ENCODE measurements at places on chromosomes 5 and 9.

DNA sequence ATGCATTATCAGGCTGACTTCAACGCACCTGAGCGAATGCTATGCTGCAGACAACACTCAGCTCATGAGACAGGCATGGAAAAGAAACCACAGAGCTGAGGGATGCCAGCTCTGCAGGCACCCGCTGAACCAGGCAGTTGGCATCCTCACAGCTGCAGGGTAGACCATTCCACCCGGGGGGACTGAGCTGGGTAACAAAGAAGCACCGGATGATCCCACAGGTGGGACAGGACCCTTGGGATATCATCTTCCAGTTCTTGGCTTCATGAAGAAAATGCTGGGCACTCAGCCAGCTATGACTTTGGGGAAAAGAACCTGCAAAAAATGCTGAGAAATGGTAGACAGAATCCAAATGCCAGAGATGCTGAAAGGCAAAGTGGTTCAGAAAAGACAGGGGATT lies 9.6 kb downstream of the EPB41L4B start:
- DNase-seq, result no peak

GRCh38 chr9:86716326-86716922 lies 230.9 kb downstream of the GAS1 start:
- no peak for DNase-seq

GRCh38 chr5:982377-983237 lies 26.0 kb upstream of the NKD2 start:
- DNase-seq, result no peak

- DNase-seq, result no peak
These were observed 30.0 kb upstream of the GSN start for GRCh38 chr9:121237916-121238315.

DNA sequence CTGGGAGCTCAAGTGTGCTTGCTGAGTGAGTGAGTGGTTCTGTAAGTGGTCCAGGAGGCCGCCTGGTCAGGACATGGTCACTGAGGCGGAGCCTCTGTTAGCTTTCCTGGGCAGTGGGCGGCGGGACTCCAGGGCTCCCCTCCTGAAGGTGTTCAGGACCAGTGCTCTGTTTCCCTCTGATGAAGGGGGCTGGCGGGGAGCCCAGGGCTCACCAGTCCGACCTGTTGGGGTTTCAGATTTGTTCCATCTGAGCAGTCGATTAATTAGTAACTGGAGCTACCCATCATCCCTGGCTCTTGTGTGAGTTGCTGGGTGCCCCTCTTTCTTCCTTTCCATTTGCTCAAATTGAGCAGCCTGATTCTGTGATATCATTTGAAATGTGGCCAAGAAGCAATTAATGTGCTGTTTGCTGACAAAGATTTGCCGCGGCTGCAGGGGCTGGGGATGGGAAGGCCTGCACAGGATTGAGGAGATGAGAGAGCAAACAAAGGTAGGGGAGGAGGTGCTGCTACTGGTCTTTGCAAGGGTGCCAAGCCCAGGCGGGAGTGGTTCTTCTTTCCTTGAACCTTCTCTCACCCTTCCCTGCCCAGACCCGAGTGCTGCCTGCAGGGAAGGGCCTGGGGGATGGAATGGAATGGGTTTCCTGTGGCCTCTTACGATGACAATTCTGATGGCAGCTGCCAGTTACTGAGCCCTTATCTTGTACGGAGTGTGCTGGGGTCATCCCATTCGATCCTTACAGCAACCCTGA lies 92.8 kb upstream of the PITX1 start:
- DNase-seq, result no peak

DNA sequence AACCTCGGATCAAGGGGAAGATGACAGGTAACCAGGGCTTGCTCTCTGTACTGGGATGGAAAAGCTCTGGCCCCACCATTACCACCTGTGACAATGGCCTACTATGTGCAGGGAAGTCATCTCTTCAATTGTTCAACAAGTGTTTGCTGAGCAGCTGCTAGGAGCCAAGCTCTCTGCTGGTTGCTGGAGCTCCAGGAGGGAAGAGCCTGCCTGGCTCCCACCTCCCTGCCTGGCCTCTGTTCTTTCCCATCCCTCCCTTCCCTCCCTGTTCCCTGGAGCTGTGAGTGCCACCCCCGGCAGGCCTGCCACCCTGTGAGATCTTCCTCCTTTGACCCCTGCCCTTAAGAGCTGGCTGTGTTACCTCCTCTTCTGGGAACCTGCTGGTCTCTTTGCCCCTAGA lies 59.7 kb upstream of the IER5L start:
- DNase-seq, result no peak

DNA sequence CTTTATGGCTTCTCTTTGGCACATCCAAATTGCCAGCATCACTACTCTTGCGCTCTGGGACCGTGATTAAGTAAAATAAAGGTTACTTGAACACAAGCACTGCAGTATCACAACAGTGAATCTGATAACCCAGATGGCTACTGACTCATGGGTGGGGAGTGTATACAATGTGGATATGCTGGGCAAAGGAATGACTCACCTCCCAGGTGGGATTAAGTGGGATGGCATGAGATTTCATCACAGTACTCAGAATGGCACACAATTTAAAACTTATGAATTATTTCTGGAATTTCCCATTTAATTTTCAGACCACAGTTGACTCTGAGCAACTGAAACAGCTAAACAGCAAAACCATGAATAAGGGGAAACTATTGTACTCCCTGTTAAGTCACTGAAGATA lies 4.3 kb downstream of the GFM2 start:
- no peak for DNase-seq

- DNase-seq, result no peak
These were observed 134.8 kb downstream of the ZNF354C start for GRCh38 chr5:179194941-179195381.

GRCh38 chr5:98263084-98263483 lies 510.4 kb upstream of the RGMB start:
- DNase-seq, result no peak

- DNase-seq, result no peak
These were observed 329.5 kb downstream of the ICE1 start for GRCh38 chr5:5751987-5752386.

DNA sequence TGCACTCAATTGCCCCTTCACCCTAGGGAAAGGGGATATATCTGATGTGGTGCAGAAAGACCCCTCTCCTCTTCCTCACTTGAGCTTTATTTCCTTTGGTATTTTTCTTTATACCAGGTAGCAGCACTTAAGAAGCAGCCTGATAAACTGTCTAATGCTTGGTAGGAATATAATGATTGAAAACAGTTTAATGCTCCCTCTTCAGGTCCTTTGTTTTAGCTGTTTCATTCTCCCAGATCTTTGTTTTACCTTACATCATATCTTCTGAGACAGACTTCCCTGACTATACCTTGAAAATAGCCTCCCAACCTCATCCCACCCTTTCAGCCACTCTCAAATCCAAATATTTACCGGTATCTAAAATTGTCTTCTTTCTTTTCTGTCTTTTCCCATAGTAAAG lies 87.9 kb downstream of the NUDT12 start:
- DNase-seq, result no peak

- DNase-seq, result no peak
These were observed 8.9 kb upstream of the FBXW11 start for GRCh38 chr5:172015346-172015745.

GRCh38 chr5:116614603-116614920 lies 39.9 kb upstream of the SEMA6A start:
- DNase-seq, result no peak

DNA sequence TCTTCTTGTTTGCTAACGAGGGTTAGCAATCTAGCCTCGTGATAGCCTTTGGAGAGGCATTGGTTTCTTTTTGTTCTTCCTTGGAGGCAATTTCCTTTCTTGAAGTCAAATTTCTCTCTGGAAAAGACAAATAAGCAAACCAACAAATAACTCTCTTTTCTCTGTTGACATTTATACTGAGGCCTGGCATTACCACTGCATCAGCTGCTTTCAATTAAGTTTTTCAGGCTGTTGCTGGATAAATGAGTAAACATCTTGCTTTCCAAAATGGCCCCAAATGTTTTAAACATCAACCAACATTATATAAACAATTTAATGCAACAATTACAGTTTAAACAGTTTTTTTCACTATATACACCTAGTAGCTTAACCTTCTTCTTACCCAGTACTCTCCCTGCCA lies 264.4 kb downstream of the HTR1A start:
- DNase-seq, result no peak

DNA sequence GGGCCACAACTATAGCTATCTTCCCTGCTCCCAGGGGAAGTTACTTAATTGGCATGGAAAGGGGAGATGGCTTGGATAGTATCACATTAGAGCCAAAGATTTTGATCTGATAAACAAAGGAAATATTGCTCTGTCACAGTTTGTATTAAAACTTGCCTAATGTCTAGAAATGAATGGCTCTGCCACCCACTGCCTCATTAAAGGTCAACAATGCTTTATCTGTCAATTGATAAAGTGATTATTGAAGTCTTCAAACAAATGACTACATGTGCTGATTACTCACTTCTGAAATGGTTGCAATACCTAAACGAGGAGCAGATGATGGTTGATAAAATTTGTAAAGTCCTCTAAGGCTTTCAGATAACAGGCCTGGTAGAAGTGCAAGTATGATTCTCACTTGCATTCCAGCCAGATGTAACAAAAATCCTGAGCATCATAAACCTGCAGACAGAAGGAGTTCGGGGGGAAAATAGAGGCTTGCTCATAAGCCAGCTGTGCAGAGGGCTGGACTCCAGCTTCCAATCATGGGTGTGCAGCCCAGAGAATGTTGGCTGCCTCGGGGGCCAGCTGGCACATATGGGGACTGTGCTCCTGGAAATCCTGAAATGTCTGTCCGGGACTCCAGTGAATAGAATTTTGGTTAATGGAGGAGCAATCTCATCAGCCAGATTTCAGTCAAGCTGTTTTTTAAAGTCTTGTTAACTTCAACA lies 200.5 kb upstream of the SLC27A6 start:
- DNase-seq, result no peak

DNA sequence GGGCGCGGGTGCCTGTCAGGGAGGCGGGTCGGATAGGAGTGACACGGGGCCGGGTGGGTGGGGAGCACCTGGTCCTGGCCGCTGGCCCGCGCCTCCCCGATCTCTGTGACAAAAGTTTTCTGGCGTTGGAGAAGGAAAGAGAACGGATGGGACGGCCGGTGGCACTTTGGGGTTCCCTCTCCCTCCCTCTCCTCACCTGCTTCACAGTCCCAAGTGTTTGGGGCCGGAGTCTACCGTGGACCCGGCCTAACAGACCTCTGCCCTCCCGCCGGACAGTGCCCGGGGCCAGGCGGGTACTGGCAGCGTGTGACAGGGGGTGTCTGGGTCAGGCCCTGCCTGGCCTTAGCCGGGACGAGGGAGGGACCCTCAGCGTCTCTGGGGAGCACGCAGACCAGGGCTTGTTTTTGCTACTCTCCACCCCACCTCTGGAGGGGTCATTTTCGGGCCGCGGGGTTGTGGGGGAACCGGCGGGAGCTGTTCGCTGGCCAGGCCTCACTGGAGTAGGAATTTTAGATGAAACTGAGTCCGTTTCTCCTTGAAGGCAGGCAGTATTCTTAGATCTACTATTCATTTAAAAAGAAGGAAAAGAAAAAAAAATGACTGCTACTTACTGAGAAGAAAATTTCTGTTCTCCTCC lies 1.7 kb downstream of the PRDM6 start:
- no peak for DNase-seq

- no peak for DNase-seq
These were observed 86.6 kb upstream of the SLC24A2 start for GRCh38 chr9:19875291-19875920.

DNA sequence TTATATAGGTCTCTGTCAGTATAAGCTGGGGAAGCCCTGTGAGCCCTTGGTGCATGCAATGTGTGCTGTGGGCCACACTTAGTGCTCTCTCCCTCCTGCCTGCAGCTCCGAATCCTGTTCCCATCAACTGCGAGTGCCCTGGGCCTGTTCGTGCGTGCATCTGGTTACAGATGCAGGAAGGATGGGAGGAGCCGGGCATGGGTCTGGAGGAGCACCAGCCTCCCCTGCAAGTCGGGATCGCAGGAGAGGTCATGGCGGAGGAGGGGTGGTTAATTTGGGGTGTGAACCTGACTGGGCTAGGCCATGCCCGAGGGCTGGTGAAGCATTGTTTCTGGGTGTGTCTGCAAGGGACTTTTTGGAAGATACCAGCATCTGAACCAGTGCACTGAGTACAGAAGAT lies 274.6 kb upstream of the IRX4 start:
- DNase-seq, result no peak

DNA sequence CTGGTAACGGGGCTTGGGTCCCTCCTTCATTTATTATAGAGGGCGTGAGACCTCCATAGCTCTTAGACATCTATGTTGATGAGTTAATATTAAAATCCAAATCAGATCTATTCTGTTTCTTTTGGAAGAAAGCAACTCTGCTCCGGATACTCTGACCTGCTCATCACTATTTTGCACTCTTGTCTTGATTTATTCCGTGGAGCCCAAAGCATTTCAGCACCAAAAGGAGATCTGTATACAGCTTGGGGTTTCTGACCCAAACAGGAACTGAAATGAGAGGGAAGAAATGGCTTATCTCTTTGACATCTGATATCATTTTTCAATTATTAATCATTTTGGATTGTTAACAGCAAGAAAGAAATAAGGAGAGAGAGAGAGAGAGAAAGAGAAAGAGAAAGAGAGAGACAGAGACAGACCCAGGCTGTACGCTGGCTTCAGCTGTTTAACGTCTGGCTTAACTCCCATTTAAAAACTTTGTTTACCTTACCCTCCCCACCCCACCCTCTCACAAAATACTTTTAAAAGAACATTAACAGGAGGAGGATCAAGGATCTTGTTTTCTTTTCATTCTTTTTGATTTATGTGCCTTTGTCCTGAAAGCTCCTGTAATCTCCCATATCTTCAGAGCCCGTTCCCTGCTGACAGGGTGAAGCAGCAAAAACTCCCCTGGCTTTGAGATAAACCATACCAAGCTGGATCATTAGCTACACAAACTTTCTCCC lies 231.4 kb upstream of the TUT7 start:
- DNase-seq, result no peak

- DNase-seq, result no peak
These were observed 49.3 kb upstream of the PPARGC1B start for GRCh38 chr5:149680810-149681221.

- no peak for DNase-seq
These were observed 12.2 kb downstream of the AKNA start for GRCh38 chr9:114375386-114376175.

GRCh38 chr5:149988126-149988525 lies 12.3 kb downstream of the TIGD6 start:
- DNase-seq, result no peak

GRCh38 chr9:93127395-93127911 lies 6.6 kb downstream of the NINJ1 start:
- no peak for DNase-seq

DNA sequence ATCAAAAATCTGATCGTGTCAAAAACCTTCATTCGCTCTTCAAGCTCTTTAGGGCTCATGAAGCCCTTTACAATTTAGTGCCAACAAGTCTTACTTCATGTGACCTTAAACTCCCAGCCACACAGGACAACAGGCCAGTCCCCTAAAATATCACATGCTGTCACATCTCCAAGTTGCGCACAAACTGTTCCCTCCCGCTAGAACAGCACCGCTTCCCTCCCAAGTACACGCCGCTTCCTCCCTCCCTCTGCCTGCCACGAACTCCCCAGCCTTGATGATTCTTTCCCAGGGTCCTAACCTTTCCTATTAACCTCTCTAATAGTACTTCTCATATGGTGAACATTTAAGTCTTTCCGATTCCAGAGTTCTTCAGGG lies 91.2 kb downstream of the TLE1 start:
- DNase-seq, result no peak

All from CD4-positive, alpha-beta T cell treated with Interleukin-6 at 100 ng/mL for 8 hours (primary cell).